ENCODE measurements at places on chromosomes 3 and 15. TPM values are rescaled to one million over a fixed set of nuclear protein-coding genes. Genes with fewer than 3 reads are reported as not detected.
A peak's percentile ranks its signal among the peaks of the same experiment; 100 is the strongest.

DNA sequence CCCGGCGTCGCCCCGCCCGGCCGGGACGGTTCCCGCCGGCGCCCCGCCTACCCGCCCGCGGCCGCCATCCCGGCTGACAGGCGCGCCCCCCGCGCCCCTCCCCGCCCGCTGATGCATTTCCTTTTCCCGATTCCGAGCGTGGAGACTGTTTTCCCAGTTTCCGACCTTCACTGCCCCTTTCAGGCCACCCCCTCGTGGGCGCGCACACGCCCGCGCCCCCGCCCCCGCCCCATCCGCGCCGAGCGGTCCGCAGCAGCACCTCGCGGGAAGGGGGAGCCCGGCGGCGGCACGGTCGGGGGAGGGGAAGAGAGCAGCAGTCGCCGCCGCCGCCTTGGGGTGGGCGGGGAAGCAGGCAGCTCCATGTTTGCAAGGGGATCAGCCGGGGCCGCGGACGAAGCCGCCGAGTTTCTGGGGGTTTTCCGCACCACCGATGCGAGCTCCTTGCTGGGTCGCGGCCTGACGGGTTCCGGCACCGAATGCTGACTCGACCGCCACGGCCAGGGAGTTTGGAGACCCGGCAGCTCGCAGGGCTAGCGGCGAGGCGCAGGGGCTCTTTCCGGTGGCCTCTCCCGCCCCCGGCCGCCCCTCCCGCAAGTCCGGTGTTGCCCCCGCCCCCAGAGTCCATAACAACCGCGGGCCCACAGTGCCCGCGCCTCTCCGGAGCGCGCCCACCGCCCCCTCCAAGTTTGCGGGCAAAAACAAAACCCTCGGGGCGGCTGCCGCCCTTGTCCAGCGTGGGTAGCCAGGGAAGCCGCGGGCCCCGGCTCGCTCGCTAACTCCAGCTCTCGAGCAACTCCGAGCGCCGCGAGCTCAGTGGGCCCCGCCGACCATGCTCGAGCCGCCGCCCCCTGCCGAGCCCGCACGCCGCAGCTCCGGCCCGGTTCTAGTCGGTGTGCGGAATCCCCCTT is 3.2 kb upstream of the SIN3A start:
- H3K27me3 ChIP-seq: no peaks in the 10 kb centered on the region
- H3K4me3 ChIP-seq: peak overlapping the region; percentile 96
- no peaks in the 10 kb centered on the region for H3K36me3 ChIP-seq

- H3K4me3 ChIP-seq: no peak overlapping the region
- no peak for DNase-seq
- H3K36me3 ChIP-seq: no peaks in the 10 kb centered on the region
- no peaks in the 10 kb centered on the region for H3K27me3 ChIP-seq
These were observed 91.8 kb downstream of the MRPL46 start for GRCh38 chr15:88375234-88375927.

- H3K4me1 ChIP-seq: no peaks in the 10 kb centered on the region
- no peaks in the 10 kb centered on the region for H3K36me3 ChIP-seq
- DNase-seq: no peak
- H3K27ac ChIP-seq: no peak overlapping the region
- no peaks in the 10 kb centered on the region for H3K27me3 ChIP-seq
These were observed 464.0 kb upstream of the CCDC54 start for GRCh38 chr3:106913111-106913698.

DNA sequence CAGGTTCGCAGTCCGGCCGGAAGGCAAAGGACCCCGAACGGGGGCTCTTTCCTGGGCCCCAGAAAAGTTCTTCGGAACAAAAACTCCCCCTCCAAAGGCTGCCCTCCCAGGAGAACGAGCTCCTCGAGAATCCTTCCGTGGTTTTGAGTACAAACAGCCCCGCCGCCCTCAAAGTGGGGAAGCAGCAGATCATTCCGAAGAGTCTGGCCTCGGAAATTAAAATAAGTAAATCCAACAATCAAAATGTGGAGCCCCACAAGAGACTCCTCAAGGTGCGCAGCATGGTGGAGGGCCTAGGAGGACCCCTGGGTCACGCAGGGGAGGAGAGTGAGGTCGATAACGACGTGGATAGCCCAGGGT is 1.3 kb downstream of the ARHGEF26 start:
- no peak overlapping the region for H3K27ac ChIP-seq
- DNase-seq: no peak
- H3K4me1 ChIP-seq: no peaks in the 10 kb centered on the region
- H3K36me3 ChIP-seq: no peaks in the 10 kb centered on the region
- peaks cover 8% of the 10 kb centered on the region for H3K27me3 ChIP-seq
- H3K4me3 ChIP-seq: peak overlapping the region; percentile 80

DNA sequence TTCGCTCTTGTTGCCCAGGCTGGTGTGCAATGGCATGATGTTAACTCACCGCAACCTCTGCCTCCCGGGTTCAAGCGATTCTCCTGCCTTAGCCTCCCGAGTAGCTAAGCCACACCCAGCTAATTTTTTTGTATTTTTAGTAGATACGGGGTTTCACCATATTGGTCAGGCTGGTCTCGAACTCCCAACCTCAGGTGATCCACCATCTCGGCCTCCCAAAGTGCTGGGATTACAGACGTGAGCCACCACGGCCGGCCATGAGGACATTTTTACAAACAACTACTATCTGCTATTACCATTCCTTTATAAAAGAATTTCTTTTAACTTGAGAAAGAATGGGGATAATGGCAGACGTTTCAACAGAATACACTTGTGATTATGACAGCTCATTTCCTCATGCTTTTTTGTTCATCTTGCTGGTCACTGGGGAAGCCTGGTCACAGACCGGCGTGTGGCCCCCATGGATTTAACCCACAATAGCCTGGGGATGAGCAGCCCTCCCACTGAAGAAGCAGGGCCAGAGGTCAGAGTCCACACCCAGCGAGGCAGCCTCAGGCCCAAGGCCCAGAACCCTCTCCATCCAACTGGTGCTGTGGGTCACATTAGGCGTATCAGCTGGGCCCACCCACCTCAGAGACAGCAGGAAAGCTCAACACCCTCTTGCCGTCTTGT is 112.0 kb downstream of the LIPC start:
- H3K36me3 ChIP-seq: no peaks in the 10 kb centered on the region
- no peak overlapping the region for H3K27ac ChIP-seq
- no peaks in the 10 kb centered on the region for H3K27me3 ChIP-seq
- no peak for DNase-seq
- H3K4me1 ChIP-seq: peaks cover 22% of the 10 kb centered on the region
- no peak overlapping the region for H3K4me3 ChIP-seq

Gene CCDC39
- polyA plus RNA-seq: not detected

GRCh38 chr15:70267306-70267705 is 169.6 kb upstream of the TLE3 start:
- DNase-seq: peak; percentile 28
- H3K27me3 ChIP-seq: no peaks in the 10 kb centered on the region
- no peak overlapping the region for H3K27ac ChIP-seq
- no peaks in the 10 kb centered on the region for H3K36me3 ChIP-seq
- no peak overlapping the region for H3K4me3 ChIP-seq

DNA sequence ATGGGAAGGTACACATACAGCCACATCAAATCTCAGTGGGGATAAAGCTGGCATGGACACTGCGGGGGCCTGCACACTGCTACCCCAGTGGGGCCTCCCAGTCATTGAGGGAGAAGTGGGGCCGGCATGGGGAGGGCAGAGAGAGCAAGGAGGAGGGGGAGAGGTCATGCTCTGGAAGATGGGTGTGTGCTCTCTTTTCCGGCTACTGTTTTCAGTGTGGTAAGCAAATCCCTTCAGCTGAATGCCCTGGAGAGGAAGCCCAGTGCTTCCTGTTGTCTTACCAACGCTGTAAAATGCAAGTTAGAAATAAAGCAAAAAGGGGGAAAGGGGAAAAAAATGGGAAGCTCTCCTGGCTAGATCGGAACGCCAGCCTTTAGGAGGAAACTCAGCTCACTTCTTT is 30.8 kb downstream of the NRROS start:
- H3K4me3 ChIP-seq: no peak overlapping the region
- H3K36me3 ChIP-seq: no peaks in the 10 kb centered on the region
- H3K27ac ChIP-seq: no peak overlapping the region
- H3K27me3 ChIP-seq: no peaks in the 10 kb centered on the region

- H3K27me3 ChIP-seq: no peaks in the 10 kb centered on the region
- H3K4me3 ChIP-seq: no peak overlapping the region
- H3K27ac ChIP-seq: no peak overlapping the region
- H3K36me3 ChIP-seq: no peaks in the 10 kb centered on the region
- DNase-seq: no peak
- H3K4me1 ChIP-seq: no peaks in the 10 kb centered on the region
These were observed 32.7 kb downstream of the MME start for GRCh38 chr3:155112661-155113389.

DNA sequence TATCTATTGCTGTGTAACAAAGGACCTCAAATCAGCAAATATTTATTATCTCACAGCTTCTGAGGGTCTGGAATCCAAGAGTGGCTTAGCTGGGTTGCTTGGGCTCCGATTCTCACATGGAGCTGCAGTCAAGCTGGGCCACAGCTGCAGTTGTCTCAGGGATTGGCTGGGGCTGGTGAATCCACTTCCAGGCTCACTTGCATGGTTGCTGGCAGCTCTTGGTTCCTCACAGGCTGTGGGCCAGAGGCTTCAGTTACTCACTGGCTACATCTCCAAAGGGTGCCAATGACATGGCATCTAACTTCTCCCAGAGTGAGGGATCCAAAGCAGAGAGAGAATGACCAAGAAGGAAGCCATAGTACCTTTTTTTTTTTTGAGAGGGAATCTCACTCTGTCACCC is 13.9 kb upstream of the SYNM start:
- H3K27ac ChIP-seq: peak overlapping the region; percentile 77
- H3K4me3 ChIP-seq: no peak overlapping the region
- peak; percentile 89 for DNase-seq
- H3K27me3 ChIP-seq: no peaks in the 10 kb centered on the region
- H3K4me1 ChIP-seq: peaks cover 19% of the 10 kb centered on the region

Gene HDC
- polyA plus RNA-seq: 0.18 TPM

DNA sequence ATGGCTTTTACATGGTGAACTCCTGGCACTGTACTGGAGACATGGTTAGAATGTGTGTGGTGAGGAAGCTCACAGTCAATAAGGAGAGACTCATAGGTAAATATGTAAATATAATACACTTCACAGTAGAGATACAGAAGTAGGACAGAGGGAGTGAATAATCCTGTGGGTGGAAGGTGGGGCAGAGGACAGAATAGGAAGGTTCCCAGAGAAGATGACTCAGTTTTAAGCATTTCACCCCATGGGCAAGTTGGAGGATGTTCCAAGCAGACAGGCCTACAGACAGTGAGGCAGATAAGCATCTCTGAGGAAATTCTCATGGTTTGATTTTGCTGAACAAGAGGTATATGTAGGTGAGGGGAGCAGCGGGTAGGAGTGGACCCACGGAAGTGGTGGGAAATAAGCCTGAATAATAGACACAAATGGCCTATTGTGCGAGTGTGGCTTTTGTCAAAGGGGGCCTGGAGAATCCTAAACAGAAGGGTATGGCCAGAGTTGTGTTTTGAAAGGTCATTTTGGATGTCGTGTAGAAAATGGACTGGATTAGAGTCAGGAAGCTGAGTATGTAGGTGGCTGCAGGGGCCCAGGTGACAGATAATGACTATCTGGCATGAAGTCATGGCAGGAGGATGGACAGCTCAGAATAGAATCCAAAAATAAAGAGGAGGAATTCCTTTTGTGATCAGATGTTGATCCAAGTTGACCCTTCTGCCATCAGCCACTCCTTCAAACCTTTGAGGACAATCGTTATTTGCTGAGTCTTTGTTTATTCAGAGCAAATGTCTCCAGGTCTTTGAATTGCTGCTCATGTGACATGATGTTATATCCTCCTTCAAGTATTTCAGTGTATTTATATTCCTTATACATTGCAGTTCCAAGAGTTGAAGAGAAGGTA is 97.3 kb upstream of the THRB start:
- H3K4me3 ChIP-seq: no peak overlapping the region
- H3K36me3 ChIP-seq: no peaks in the 10 kb centered on the region
- H3K4me1 ChIP-seq: peaks cover 24% of the 10 kb centered on the region
- no peak overlapping the region for H3K27ac ChIP-seq
- no peaks in the 10 kb centered on the region for H3K27me3 ChIP-seq
- DNase-seq: no peak

Measured in psoas muscle (tissue), 8 donors.